ENCODE measurements at places on chromosomes 5 and 9.
A peak's percentile ranks its signal among the peaks of the same experiment; 100 is the strongest.

DNA sequence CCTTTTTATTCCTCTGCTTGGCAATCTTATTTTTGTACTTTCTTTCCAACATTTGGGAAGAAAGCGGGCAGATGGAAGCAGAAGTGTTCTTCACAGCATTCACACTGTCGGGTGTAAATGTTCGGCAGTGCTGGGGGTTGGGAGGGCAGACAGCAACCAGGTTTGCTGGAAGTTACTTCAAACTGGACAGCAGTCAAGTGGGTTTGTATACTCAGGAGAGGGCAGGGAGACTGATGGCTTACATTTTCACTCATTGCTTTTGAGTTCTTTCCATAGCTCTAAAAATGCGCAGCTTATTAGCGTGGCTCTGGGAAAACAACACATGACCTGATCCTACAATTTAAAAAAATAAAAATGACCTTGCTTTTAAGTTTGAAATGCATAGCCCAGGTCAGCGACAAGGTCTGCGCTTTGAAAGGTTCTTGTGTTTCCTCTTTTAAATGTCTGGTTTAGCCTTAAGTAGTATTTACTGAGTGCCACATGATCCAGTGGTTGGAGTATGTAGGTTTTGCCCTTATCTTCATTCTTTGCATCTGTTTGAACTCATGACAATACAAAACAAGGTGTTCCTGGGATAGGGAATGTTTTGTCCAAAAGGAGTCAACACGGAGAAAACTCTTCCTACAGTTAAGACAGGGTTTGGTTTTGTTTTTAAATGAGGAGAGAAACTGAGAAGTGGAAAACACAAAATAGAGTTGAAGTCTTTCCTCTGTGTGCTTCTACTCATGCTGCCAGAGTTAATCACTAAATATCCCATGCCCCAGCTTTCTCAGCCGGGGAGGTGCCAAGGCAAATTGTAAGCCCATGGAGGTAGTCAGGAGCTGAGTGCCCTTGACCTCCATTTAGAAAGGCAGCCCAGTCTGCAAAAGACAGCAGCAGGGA is 132.7 kb upstream of the DMRT1 start:
- no peak for DNase-seq

GRCh38 chr5:168740092-168740800 is 161.1 kb upstream of the PANK3 start:
- no peak for DNase-seq

DNA sequence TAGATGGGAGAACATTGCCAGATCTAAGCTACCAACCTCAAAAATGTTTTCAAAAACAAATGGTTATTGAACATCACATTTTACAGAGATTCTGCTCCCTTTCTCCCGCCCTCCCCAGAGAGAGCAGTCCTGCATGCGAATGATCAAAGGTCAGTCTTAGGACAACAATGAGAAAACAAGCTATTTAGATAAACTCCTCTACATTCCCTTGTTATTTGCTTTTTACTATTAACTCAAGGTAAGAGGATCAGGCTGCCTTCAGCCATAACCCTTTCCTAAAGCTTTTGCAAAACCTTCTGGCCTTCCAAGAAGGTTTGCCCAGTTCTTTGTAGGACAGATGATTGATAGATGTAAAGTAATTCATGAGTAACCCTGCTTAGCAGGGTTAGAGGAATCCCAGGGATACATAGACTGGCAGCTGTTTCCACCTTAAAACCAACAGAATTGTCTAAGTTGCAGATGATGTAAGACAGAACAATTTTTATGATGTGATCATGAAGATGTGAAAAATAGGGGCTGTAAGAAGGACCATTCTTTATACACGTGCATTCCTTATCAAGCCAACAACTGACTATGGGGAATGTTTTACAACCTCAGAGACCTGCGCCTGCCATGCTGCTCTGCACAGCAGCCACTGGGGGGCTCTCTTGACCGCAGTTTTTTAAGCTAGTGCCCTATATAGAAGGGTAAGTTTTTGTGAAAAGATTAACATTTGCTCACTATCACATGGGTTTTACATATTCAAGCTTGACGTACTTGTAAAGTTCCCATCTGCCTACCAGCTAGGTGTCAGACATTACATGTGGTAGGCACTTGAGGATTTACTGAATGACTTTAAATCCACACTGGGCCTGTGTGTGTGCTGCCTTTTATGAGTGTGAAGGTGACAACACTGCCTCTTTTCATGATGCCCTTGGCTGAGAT is 2.3 kb upstream of the ZNF782 start:
- peak; percentile 31 for DNase-seq

GRCh38 chr5:170200876-170201275 is 31.9 kb upstream of the C5orf58 start:
- DNase-seq = no peak

DNA sequence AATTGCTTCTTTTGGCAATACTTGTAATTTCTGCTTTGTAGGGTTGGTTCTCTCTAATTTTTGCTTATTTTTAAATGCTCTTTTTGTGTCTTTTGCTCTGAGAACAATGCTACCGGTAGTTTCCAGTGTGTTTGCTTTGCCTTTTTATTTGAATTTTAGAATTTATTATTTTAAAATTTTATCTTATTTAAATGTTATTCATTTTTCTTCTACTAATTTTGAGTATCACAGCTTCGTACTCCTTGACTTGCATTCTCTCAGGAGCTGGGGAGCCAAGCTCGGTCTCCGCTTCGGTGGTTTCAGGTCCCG is 45.9 kb downstream of the ANXA2R start:
- DNase-seq = no peak

DNA sequence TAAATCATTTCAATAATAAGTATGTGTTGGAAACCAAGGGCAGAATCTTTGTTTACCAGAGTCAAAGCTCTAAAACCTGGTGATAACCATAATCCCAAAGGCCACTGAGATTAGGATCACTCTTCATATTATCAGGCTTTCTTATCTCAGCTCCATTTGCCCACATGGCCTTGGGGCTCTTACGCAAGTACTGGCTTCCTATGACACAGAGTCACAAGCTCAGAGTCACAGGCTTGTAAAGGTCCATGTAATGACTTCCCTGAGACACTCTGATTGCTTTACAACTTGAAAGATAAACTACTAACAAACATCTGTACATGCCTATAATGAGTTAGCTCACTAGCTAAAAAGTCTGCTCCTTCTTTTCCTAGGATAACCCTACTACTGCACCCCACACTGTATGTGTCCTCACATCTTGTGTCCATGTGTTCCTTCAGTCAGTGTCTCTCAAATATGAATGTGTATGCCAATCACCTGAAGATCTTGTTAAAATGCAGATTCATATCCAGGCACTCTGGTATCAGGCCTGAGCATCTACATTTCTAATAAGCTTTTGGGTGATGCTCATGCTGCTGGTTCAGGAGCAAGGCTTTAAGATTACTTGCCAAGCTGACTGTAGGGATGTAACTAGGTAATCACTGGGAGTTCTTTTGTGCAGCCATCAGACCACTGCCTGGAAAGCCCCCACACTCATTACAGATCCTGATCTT is 28.4 kb downstream of the SEMA6A start:
- DNase-seq = no peak

Measured in AG09309 (cell line).